ENCODE measurements at places on chromosomes 11 and 22.

- no peak for DNase-seq
Measured at GRCh38 chr11:13225038-13226001, 52.3 kb upstream of the BMAL1 start.

GRCh38 chr11:67302571-67303131 lies 679 bp upstream of the SSH3 start:
- peak; percentile 74 for DNase-seq

DNA sequence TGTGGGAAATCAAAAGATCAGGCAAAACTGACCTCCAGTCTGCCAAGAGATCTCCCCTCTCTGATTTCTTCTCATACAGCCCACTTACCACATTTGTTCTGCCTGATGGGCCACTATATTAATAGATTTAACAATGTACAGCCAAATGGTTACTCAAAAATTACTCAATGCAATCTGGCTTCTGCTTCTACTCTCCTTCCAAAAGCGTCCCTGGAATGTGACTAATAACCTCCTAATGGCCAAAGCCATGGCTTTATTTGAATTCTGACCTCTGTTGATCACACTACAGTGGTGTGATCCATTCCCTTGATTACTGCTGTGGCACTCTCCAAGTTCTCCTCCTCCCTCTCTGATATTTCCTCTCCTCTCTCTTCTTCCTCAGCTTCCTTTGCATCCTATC lies 86.2 kb downstream of the MPPED2 start:
- no peak for DNase-seq

DNA sequence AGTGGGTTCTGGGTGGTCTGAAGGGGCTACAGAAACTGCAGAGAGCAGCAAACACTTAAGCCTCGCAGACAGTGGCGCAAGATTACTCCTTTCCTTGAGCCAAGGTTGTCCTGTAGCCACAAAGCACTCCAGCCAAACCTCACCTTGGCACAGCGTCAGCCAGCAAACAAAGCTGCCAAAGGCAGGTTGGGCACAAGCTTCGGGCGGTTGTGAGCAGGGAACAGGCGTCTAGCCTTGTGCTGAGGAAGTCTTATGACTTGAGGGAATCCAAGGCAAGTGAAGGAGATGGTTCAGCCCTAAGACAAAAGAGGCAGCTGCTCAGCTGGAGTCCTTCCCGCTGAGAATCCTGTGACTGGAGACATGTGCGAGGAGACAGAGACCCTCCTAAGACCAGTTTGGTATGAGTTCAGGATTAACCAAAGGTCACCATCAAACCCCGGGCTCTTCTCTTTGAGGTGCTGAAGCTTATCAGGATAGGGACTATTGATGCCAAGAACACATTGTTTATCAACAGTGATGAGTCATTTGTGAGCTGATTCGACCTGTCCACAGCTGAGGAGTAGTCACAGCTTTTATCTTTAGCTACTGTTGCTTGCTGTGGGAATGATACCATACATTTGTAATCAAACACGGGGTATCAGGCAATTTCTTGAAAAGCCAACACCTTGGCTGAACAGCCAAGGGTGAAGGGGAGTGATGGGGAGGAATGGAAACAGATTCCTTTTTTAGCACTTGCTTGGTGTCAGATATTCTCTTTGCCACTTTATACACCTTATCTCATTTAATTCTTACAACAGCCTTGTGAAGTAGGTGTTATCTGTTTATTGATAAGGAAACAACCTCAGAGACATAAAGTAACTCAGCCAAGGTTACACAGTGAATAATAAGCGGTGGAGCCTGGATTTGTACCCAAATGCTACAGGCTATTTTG lies 4.6 kb downstream of the ADM start:
- DNase-seq, result peak; percentile 83

DNA sequence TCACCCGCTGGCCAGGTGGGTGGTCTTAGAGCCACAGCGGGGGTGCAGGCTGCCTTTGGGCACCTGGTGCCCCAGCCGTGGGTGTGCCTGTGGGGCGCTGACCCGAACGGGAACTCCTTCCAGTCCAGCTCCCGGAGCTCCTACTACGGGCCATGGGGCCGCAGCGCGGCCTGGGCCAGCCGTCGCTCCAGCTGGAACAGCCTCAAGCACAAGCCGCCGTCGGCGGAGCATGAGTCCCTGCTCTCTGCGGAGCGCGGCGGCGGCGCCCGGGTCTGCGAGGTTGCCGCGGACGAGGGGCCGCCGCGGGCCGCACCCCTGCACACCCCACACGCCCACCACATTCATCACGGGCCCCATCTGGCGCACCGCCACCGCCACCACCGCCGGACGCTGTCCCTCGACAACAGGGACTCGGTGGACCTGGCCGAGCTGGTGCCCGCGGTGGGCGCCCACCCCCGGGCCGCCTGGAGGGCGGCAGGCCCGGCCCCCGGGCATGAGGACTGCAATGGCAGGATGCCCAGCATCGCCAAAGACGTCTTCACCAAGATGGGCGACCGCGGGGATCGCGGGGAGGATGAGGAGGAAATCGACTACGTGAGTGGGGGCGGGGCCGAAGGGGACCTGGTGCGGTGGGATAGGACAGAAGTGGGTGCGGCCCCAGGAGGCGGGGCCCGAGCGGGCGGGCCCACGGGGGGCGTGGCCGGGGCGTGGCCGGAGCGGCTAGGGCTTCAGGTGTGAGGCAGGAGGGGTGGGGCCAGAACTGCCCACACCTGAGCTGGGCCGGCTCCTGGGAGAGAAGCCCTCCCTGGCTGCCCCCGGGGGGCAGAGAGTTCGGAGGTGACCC lies 91.5 kb downstream of the CACNA1I start:
- DNase-seq, result peak; percentile 75

GRCh38 chr22:35231585-35232084 lies 25.7 kb upstream of the HMGXB4 start:
- DNase-seq, result peak; percentile 69

- DNase-seq, result no peak
Measured at GRCh38 chr11:74072721-74073120, 63.8 kb upstream of the UCP3 start.

DNA sequence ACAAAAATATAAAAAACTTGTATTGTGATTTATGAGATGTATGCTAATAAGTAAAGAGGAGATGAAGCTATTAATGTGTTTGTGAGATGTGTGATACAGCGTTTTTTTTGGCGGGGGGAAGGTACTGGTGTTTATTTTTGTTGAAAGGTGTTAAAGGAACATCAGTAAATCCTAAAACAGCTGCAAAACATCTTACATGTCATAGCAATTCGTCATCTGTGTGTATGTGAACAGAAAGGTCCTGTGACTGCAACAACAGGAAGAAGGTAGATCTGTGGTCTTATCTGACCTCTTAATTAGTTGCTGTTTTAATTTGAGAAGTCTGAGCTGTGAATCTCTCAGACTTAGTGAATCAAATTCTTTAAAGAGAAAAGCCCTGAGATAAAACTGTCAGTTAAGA lies 1041.1 kb downstream of the JRKL start:
- DNase-seq, result no peak

DNA sequence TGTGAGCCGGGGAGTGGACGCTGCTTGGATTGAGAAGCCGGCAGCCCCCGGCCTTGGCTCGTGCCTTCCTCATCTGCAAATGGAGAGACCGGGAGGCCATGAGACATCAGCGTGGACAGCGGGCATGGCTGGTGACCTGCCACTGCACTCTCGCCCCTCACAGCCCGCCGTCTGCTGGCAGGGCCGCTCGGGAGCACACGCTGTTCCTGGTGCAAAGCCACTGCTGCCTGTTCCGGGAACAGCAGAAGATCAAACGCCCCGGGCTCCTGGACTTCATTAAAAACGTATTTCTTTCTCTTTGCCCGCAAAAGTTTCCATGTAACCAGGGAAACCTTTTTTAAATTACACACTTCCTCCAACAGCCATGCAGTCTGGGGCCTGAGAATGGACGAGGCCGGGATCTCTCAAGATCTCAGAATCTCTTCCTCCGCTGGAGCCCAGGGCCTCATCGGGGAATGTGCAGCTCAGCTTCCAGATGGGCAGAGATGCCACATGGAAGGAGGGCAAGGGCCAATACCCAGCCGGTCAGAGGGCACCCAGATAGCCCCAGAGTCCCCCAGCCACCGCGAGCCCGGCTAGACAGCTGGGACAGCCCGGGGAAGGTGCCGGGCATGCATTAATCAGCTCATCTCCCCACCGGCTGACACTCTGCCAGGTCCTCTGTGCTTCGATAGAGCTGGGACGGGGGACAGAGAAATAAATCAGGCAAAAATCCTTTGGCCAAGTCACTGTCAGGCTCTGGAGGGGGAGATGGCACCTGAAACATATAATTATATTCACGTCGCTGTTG lies 62.8 kb upstream of the PRR5 start:
- no peak for DNase-seq

GRCh38 chr11:35165423-35166368 lies 26.7 kb downstream of the CD44 start:
- peak; percentile 71 for DNase-seq

GRCh38 chr11:77201991-77202841 lies 74.2 kb downstream of the MYO7A start:
- DNase-seq, result no peak

GRCh38 chr22:33747576-33748180 lies 172.6 kb downstream of the LARGE1 start:
- no peak for DNase-seq

GRCh38 chr11:120773501-120774031 lies 250.3 kb upstream of the TBCEL start:
- DNase-seq, result no peak

DNA sequence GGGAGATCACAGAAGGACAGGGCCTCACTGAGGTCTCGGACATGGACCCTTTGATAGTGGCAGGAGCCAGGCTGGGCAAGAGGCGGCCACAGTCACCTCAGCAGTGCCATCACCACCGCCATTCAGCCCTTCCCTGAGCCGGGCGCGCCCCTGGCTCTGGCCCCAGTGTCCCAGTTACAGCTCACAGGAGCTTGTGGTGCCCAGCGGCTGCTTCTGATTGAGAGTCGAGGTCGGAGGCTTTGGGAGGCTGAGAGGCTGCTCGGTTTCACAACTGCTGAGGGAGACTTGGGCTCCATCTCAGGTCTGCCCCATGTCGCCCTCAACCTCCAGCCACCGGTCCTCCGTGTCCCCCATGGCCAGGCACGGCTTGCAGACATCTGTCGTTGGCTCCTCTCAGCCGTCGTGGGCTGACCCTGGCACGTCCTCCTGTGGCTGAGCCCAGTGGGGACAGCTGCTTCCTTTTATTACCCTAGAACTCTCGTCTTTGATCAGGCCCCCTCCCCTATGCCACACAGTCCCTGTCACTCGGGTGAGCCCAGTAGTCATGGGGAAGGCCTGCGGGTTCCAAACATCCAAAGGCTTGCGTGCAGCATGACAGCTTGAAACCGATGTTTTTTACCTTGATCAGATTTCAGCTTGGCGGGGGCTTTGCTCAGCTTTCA lies 28.4 kb upstream of the PPP6R3 start:
- DNase-seq, result no peak

DNA sequence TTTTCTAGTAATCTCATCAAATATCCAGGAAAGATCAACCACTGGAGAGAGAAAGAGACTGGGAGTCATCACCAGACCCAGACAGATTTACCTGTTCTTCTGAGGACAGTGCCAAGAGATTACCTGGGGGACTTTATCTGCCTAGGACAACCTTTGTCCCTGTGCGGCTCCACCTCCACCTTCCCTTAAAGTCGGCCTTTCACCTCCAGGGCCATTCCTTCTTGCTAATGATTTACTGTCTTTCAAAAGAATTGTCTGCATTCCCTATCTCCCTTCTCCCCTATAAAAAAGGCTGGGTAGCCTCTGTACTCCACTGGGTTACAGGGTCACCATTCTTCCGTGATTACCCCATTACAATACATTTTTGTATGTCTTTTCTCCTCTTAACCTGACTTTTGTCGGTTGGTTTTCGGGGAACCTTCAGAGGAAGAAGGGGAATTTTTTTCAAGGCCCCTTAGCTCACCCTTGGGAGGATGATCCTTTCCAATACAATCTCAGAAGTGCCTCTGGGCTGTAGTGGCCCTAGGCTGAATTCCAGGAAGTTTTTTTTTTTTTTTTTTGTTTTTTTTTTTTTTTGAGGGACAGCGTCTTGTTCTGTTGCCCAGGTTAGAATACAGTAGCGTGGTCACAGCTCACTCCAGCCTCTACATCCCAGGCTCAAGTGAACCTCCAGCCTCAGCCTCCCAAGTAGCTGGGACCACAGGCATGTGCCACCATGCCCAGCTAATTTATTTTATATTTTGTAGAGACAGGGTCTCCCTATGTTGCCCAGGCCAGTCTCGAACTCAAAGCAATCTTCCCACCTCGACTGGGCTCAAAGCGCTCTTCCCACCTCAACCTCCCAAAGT lies 1.5 kb upstream of the HMOX1 start:
- DNase-seq, result peak; percentile 65

DNA sequence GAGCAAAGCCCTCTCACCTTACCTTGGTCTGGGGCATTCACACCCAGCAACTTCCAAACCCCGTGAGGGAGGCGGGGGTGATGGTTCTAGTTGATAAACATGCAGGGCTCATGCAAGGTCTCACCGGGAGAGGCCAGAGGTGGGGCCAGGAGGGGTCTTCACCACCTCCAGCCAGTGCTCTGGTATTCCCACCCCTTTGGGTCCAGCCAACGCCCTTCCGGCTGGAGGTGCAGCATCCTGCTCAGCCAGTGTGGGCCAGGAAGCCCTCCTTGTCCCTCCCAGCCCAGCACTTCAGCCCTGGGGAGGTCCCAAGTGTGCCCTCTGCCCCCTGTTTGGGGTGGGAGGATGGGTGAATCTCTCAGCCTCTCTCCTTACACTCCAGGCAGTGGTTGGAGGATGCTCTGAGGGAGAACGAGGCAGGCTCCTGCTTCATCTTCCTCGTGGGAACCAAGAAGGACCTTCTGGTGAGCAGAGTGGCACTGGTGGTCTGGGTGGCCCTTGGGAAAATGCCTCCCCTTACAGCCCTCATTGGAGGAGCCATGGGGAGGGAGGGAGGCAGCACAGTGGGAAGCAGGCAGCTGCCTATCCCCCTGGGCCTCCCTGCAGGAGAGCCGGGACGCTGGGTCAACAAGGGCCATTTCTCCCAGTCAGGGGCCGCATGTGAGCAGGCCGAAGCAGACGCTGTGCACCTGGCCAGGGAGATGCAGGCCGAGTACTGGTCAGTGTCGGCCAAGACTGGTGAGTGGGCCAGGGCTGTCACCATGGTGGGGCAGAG lies 13.4 kb downstream of the RAB36 start:
- DNase-seq, result no peak

GRCh38 chr11:96134602-96135001 lies 208.4 kb downstream of the MAML2 start:
- no peak for DNase-seq

GRCh38 chr11:123566852-123567251 lies 87.6 kb downstream of the SCN3B start:
- DNase-seq, result no peak

- no peak for DNase-seq
Measured at GRCh38 chr11:93591247-93591898, 48.2 kb upstream of the SMCO4 start.

DNA sequence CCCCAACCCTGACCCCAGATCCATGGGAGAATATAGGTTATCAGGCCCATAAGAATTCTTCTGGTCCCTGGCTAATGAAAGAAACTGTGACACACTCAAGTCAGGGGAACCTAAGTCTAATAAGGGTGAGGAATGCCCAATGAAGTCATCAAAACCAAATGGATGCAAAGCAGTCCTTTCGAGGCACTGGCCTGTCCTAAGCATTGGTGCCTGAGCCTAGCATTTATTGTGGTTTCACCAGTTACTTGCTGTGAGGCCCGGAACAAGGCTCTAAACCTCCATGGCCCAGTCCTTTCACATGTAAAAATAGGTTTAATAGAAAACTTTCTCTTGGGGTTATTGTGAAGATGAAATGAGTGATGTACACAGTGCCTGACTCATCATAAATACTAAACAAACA lies 712.6 kb downstream of the DLG2 start:
- no peak for DNase-seq

All from mucosa of descending colon (tissue), 3 donors.